Muscle of back (tissue), 13 donors: ENCODE measurements at places on chromosomes 7 and 10.

GRCh38 chr7:24108906-24109376 lies 175.0 kb upstream of the NPY start:
- no peak for DNase-seq

DNA sequence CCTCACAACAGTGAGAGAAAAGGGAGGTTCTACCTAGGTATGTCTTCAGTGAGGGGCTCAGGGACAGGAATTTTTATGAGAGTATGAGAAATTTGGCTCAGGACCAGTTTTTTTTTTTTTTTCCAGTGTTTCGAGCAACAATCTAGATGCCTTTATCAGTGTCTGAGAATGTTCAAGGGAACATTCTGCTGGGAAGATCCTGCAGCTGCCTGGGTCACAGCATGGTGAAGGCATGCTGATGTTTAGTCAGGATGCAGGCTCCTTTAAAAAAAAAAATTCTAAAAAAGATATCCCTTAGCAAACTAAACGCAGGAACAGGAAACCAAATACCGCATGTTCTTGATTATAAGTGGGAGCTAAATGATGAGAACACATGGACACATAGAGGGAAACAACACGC lies 31.0 kb downstream of the SBDS start:
- no peak for DNase-seq

DNA sequence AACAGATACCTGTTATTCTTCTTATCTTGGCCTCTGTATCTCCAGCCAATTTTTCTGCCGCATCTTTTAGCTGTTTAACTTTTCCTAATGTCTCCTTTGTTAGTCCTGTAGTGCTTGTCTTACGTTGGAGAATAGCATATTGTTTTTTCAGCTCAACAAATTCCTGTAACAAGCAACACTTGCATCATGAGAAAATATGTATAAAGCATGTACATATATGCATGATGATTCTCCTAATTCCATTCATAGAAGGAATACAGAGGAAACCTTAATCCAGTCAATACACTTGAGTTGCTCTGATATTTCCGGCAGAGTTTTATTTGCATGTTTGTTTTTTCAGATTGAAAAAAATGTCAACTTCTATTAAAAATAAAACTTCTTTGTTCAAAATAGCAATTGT lies 26.1 kb upstream of the LAMB1 start:
- no peak for DNase-seq

- no peak for DNase-seq
These were observed 15.5 kb downstream of the WDR86 start for GRCh38 chr7:151394076-151395035.

GRCh38 chr10:17682236-17682946 lies 38.4 kb downstream of the STAM start:
- no peak for DNase-seq
